ENCODE measurements at places on chromosomes 12 and 14.

DNA sequence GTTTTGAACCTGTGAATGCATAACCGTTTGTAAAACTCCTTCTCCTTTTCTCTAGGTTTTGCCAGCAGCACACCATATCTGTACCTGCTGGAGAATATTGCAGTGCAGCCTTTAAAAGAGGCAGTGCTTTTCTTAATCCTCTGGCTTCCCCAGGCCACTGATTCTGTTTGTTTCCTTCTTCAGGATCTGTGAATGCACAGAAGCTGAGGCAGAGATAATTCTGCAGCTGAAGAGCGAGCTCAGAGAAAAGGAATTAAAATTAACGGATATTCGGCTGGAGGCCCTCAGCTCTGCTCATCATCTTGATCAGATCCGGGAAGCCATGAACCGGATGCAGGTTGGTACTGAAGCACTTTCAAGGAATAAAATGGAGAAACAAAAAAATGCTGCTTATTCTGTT lies 348.7 kb downstream of the NAV3 start:
- DNase-seq: no peak

GRCh38 chr14:48289701-48290100 lies 614.3 kb upstream of the MDGA2 start:
- no peak for DNase-seq

DNA sequence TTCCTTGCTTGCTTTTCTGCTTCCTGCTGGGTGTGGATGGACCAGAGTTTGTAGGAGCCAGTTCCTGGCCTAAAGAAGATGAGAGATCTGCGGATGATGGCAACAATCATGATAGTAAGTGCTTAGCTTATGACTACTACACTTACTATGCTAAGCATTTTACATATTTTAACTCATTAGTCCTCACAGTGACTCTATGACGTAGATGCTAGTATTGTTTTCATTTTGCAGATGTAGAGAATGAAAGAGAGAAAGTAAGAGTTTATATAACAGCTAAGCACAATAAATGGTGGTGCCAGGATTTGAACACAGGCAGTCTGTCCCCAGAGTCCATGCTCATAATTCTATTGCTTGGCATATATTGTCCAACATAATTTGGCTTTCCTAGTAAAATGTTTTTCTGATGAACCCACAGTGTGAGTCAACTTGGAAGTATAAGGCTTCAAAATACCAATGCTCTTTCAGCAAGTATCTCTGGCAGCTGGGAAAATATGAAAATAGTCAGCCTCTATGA lies 363.2 kb upstream of the DDHD1 start:
- DNase-seq: no peak

- DNase-seq: no peak
Measured at GRCh38 chr12:81416571-81416970, 338.7 kb downstream of the ACSS3 start.

DNA sequence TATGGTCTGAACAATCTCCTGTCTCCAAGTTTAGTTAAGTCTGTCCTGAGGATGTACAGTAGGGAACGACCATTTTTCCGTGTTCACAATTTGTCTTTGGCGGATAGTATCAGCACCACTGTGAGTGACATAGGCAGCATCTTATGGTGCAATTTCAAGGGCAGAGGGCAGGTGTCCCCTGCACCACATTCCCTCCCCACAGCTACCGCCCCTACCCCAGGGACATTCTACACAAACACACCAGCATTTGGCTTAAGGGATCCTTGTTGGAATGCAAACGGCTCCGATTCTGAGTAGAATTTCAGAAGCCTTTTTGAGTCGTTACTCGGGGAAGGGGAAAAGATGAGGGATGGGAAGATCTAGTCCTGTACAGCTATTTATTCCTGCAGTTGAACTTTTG lies 25.1 kb upstream of the DICER1 start:
- DNase-seq: no peak

DNA sequence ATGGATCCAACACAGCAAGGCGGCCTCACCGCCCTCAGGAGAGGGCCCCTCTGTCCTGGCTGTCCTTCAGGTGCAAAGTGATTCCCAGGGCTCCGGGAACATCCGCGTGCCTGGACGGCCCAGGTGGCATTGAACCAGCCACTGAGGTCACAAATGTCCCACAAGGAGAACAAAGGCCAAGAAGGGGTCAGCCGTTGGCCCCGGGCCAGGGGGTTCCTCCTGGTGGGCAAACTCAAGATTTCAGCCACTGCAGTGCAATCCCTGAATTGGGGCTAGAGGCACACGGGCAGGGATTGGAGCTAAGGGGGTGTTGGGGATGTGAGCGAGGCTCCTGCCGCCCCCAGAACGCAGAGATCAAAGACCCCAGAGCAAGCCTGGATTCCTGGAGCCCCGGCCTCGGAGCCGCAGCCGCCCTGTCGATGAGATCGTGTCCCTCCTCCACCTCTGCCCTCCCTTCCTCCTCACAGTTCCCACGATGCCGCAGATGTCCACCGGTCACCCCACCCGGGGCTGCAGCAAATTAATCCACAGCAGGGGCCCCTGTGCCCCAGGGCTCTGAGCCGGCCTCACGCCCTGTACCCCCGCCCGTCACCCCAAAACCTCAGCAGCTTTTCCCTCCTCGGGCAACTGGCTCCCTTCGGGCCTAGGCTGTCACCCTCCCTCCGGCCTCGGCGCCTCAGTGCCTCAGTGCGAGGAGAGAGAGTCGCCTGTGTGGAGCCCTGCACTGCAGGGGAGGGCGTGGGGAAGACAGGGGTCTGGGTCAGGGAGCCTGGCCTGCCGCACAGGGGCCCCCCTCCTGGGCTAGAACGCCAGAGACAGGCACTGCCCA lies 56.7 kb upstream of the GALNT9 start:
- DNase-seq: no peak

DNA sequence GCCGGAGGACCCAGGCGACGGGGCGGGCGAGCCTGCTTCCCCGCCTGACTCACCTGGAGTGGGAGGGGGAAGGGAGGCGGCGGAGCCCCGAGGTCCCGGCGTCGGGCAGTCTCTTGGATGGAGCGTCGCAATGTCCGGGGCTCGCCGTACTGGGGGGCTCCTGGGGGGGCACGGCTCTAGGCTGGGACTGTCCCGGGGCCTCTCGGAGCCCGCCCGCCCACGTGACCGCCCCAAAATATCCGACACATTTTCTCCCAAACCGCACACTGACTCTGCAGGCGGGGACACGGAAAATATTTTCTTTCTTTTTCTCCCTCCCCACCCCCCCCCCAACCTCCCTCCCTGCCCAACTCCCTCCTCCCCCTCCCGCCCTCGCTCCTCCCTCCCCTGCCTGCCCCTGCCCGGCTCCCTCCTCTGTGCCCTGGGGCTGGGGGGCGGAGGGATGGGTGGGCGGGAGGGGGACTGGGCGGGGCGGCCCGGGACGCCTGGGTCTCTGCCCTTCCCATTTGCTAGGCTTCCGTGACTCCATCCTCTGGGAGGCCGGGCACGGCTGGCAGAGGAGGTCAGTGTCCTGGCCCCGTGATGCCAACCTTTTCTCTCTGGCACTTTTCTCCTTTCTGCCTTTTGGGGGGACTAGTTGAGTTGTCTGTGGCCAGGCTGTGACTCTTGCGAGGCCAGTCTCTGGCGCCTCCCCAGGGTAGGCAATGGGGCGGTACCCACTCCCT lies at the start of gene RARG:
Gene RARG, minus strand, starts transcription at position 289 of the 725 bp plus-strand sequence. CDS start 4,664 bp downstream, outside the sequence.
- DNase-seq: peak; percentile 73

DNA sequence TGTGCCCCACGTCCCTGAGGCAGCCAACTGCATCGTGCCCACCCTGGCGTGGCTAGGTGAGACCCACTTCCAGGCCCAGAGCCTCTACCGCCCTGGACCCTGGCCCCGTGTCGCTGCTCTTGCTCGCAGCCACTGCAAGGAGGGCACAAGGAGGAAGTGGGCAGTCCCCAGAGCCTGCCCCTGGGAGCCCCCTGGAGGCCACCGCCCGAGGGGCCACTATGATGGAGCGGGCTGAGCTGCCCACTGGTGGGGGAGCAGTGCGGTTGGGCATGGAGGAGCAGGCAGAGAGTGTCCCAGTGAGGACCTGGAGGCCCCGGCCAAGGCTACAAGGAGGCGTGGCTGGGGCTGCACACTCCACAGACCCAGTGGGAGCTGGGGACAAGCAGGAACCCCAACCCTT lies 323.6 kb downstream of the PCNX1 start:
- DNase-seq: no peak

DNA sequence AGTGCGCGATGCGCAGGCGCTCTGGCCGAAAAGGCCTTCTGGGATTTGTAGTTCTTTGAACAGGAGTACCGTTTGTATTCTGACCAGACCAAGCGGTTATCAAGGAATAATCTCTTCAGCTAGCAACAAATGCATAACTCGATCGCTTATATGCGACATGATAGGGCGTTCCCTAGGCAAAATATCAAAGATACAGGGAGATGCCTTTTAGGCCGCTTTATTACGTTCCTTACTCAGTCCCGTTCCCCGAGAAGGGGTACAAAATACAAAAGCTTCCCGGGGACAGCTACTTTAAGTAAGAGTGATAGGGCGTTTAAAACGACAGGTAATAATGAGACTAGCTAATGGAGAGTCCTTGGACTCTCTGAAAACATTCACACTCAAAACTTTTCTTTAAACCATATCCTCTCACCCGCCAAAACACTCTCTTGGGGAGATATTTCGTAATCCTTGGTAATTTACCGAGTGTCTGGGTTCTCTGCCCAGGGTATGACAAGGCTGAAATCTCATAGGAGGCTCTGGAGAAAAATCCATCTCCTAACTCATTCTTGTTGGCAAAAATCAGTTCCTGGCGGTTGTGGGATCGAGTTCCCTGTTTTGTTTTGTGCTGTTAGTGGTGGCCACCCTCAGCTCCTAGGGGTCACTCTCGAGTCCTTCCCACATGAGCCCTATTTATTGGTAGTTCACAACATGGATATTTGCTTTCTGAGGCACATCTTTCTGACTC lies 412 bp upstream of the SNW1 start:
- DNase-seq: no peak

DNA sequence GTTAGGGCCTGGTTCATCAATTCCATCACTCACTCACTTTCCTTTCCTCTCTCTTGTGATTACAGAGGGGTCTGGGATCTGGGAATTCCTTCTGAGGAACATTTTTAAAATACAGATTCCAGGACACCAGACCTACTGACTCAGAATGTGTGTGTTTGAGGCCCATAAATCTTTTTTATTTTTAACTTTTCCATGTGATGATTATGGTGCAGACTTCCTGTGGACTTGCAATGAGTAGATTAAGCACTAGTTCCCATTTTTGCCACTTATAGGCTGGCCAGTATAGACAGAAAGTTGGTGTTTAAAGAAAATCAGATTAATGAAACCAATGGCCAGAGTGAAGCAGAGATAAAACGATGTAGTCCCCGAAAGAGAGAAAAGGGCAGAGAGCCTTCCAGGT lies 28.1 kb downstream of the SLC41A2 start:
- no peak for DNase-seq

- no peak for DNase-seq
Measured at GRCh38 chr12:2344885-2345284, 292.1 kb downstream of the CACNA1C start.

GRCh38 chr14:62162998-62163589 lies 400.9 kb downstream of the SNAPC1 start:
- DNase-seq: no peak

DNA sequence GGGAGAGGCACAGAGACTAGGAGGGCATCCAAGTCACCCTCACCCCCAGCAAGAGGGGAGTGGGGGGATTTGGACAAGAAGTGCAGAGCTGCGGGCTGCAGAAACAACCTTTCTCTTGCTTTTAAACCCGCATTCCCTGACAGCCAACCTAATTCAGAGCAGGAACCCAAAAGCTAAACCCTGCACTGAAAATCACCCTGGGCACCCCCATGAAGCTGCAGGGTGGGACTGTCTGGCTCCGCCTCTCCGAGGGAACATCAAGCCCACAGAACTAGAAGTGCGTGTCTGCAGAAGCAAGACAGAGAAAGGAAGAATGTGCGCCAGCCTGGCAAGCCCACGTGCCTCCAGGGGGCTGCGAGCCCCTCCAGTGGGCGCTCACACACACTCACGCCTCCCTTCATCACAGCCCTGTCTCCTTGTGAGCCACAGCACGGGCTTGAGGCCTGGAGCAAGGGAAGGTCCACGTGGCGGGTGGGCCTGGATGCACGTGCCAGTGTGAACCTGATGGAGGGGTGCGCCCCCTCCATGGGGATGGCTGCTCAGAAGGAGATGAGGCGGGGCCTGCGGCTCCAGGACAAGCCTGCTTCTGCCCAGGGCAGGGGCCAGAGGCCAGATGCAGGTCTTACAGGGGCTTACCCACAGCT lies 27.8 kb upstream of the PNMA1 start:
- peak; percentile 39 for DNase-seq

DNA sequence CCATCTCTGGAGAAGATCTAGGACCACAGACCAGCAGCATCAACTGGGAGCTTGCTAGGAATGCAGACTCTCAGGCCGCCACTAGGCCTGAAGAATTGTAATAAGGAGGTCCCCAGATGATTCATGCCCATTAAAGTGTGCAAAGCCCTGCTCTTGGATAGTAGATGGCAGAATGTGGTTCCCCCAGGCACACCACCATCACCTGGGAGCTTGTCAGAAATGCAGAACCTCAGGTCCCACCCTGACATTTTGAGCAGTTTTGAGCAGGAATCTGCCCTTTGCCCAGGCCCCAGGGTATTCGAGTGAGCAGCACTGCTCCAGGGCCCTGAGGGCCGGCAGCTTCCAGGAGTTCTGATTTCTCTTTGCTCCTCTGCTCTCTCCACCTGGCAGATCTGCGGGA lies 64.9 kb downstream of the TSPAN11 start:
- DNase-seq: no peak

- no peak for DNase-seq
Measured at GRCh38 chr14:73663548-73664212, 18.9 kb downstream of the DNAL1 start.

- no peak for DNase-seq
Measured at GRCh38 chr12:98419795-98420404, 95.5 kb upstream of the TMPO start.

- no peak for DNase-seq
Measured at GRCh38 chr12:107091381-107091780, 2.0 kb downstream of the CRY1 start.

- DNase-seq: no peak
Measured at GRCh38 chr12:96041181-96041580, 5.8 kb upstream of the LTA4H start.

DNA sequence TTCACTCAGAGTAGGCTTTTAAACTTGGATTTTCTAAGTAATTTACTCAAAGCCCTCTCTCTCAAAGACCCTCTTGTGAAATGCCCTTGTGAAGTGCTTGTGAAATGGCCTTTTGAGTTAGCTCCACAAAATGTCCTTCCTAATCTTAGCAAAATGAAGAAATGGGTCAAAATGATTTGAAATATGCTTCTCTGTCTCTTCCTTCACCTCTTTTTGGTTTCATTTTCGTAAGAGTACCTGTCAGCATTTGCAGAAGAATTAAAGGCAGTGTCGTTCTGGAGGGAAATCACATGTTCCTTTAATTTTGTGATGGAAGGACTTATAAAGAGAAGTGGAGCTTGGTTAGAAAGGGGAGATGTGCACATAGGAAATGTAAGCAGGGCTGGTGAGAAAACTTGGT lies 93.7 kb downstream of the HMGA2 start:
- DNase-seq: no peak

DNA sequence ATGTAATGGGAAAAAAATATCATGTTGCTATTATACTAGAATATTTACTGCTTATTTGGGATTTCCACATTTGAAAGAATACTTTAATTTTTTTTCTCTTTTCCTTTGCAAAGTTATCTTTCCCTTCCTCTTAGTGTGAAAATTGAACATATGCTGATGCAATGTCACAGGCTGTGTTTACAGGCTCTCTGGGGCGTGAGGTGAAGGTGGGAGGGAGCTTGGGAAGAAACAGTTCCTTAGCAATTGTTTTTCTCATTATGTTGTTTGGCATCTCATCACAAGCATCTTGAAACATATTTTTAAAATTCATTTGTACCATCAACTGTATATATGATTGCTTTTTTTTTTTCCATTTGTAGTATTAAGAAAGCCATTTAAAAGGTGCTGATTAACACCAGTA lies 47.9 kb upstream of the NAV3 start:
- no peak for DNase-seq

- no peak for DNase-seq
Measured at GRCh38 chr12:95055057-95055456, 18.4 kb downstream of the NR2C1 start.
